ENCODE measurements at places on chromosomes 7 and 10.

GRCh38 chr10:111360260-111360925 is 283.6 kb downstream of the ADRA2A start:
- DNase-seq = peak; percentile 35

DNA sequence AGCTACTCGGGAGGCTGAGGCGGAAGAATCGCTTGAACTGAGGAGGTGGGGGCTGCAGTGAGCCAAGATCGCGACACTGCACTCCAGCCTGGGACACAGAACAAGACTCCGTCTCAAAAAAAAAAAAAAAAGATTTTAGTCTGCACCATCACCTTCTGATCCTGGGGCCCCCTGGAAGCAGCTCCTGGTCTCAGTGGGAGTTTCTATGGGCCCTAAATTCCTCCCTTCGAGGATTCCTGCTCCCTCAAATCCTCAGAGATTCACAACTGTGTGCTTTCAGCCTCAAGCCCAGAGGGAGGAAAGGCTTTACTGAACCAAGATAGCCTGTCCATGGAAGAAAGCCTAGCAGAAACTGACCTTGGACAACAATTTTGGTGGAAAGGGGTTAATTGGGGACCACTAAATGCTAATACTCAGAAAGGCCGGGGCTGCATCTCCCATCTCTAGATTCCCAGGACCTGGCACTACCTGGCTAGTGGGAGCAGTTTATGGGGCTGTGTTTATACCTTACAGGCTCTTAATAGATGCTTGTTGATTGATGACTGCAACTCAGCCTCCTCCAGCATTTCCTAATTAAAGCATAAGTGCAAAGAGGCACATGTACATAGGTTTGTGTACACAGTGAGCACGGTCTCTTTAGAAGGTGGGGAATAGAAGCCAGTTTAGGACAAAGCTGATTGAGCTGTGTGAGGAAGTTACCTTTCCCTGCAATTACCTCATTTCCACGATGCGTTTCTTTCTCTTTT is 9.2 kb upstream of the FGFR2 start:
- DNase-seq = no peak

GRCh38 chr7:80708123-80708522 is 69.7 kb downstream of the CD36 start:
- no peak for DNase-seq

DNA sequence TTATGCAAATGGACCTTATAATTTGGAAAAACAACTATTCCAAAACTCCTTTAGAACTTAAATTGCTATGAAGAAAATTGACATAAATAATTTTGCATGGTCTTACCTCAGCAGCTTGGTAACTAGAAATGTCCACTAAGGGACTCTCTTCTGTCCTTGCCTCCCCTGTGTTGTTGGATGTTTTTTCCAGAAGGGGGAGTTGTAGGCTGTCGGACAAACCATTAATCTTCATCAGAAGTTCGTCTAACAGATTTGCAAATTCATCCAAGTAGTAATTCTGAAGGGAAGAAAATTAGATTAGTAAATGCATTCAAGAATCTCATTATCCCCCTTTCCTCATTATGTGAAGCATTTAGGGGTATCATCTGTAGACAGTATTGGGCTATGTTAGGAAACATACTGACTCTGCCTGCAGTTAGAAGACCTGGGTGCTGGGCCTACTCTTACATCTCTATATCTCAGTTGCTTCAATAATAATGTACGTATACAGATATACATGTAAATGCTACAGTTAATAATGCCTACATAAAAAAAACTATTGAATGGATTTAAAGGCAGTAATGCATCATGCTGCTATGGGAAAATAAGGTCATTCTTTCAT is 155.6 kb downstream of the PKD1L1 start:
- no peak for DNase-seq

DNA sequence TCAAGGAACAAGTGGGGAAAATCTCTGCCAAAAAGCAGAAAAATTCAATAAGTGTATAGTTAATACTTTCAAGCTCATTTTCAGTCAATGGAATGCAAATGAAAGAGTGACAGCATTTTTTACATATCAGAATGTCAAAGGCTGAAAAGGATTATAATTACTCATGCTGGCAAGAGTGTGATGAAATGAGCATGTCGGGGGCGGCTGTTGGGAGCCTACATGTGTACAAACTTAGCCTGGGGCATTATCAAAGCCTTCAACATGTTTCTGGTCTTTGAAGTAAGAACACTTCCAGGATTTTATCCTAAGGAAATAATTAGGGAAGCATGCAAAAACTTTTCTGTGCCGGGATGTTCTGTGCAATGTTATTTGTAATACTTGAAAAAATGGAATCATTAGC is 221.7 kb upstream of the LYZL1 start:
- no peak for DNase-seq

DNA sequence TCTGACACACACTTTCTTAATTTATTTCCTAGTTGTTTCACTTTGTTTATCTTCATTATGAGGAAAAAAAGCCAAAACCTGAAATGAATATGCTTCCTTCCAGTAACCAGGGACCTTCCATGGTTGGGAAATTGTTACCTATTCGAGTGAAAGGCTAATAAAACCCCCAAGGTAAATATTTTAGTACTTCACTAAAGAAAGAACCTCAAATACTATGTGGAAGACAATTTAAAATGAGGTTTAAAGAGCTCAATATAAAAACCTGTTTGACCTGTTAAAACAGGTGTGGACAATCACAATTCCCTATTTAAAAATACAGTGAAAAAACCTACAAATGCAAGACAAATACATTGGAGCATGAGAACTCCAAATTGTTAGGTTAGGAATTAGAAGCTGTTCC is 192.6 kb downstream of the CFTR start:
- DNase-seq = no peak

- no peak for DNase-seq
Observed at GRCh38 chr7:2248984-2249694, 7.1 kb downstream of the NUDT1 start.

DNA sequence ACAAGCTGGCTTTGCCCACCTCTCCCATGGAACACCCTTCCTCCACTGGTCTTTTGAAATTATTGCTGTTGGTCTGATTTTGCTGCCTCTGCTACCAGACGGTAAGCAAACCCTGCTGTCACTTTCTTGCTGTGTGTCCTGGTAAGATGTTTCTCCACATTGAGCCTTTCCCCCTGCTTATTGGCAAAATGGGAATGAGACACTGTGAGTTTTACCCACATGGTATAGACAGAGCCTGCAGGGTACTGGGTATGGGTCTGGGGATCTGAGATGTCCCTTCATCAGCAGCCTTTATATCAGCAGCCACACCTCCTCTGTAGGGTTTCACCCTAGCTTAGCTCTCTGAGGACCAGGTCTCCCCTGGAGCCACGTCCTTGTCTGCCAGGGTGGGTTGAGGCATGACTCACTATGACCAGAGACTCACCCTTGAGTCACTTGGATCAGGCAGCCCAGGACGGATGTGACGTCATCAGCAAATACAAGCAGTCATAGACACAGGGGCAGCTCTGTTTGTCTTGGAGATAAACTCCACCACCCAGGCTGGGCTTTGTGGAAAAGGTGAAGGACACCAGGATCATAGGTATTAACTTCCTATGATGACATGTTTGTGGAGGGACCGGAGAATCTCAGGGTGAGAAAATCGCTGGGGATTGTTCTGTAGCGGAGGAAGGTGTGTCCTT is 17.9 kb upstream of the BAIAP2L1 start:
- DNase-seq = no peak

DNA sequence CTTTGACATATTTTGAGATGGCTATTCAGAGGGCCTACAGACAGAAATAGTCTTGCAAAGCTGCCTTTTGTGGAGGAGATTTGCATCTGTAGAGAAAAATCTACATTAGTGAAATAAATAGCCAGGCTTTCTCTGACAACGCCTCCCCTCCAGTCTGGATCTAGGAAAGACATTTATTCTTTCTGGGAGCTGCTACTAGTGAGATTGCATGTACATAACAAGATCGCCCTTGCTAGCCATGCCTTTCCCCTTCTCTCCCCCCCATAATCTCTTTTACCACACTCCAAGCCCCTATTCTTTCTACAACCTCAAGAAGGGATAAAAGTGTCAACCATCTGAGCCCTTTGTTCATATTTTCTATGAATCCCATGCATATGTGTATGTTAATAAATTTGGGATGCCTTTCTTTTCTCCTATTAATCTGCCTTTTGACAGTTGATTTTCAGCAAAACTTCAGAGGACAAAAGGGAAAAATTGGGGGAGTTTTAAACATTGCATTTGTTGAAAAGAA is 194.2 kb downstream of the SNX13 start:
- DNase-seq = no peak

GRCh38 chr7:45145881-45146280 is 11.7 kb upstream of the RAMP3 start:
- no peak for DNase-seq

- no peak for DNase-seq
Observed at GRCh38 chr10:49595003-49595712, 15.0 kb upstream of the SLC18A3 start.

DNA sequence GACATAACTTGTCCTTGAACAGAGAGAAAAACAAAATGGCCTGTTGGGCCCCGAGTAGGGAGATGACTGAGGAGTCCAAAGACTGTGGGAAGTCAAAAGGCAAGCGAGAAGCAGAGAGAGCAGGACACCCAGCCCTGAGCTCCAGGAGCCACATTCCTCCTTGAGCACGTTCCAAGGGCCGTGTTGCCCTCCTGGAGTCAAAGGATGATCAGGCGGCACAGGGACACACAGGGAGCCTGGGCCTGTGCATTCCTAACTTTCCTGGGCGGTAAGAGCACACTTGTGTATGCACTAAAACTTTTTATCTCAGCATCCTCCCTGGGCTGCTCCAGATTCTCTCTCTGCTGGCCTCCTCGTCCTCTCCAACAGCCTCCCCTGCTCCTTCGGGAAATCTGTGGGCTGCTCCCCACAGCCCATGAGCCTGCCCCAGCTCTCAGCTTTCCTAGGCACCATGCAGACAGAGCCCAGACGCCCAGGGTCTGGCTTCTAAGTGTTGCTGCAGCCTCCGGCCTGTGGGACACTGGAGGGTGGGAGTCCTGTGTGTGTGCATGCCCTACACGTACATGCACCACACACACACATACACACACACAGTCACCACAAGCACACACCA is 281.8 kb downstream of the POU6F2 start:
- no peak for DNase-seq

DNA sequence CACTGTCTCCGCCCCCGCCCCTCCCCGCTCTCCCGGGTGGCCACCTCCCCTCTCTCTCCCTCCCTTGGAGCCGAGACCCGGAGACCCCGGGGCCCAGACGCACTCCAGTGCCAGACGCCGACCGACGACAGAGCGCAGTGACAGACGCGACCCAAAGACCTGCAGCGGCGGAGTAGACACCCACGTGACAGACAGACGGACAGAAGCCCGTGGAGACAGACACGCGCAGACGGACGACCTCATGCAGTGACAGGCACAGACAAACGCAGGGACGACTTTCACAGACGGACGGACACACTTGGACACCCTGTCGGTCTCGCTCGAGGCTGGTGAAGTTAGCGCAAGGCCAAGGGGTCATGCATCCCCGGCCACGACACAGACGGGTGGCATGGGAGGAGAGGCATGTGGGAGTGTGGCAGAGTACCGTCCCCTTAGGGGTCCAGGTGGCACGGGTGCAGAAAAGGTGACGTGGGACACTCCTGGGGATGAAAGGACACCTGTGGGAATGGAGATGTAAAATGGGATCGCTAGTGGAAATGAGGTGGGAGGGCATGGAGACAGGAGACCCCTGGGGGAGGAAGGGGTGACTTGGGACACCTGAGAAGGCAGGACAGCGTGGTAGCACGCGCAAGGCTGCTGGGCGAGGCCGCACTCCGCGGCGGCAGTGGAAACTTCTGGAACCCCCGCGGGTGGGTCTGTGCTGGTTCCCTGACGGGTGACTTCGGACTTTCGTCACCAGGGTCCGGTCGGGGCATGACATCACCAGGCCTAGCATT is 456 bp upstream of the ACHE start:
- no peak for DNase-seq

GRCh38 chr10:91798649-91799611 is 704 bp downstream of the TNKS2 start:
- DNase-seq = no peak

DNA sequence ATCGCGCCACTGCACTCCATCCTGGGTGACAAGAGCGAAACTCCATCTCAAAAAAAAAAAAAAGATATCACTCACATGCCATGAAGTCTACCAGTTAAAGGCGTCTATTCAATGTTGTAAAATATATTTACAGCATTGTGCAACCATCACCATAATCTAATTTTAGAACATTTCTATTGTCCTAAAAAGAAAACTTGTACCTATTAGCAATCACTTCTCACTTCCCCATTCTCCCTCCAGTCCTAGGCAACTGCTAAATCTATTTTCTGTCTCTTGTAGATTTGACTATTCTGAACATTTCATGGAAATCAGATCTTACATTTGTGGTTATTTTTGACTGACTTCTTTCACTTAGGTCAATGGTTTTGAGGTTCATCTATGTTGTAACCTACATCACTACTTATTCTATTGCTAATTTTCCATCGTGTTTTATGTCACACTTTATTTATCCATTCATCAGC is 25.2 kb upstream of the OTUD1 start:
- DNase-seq = peak; percentile 52

GRCh38 chr7:116733924-116734580 is 62.1 kb downstream of the MET start:
- no peak for DNase-seq

- DNase-seq = no peak
Observed at GRCh38 chr10:97927622-97928021, 78.0 kb downstream of the GOLGA7B start.

DNA sequence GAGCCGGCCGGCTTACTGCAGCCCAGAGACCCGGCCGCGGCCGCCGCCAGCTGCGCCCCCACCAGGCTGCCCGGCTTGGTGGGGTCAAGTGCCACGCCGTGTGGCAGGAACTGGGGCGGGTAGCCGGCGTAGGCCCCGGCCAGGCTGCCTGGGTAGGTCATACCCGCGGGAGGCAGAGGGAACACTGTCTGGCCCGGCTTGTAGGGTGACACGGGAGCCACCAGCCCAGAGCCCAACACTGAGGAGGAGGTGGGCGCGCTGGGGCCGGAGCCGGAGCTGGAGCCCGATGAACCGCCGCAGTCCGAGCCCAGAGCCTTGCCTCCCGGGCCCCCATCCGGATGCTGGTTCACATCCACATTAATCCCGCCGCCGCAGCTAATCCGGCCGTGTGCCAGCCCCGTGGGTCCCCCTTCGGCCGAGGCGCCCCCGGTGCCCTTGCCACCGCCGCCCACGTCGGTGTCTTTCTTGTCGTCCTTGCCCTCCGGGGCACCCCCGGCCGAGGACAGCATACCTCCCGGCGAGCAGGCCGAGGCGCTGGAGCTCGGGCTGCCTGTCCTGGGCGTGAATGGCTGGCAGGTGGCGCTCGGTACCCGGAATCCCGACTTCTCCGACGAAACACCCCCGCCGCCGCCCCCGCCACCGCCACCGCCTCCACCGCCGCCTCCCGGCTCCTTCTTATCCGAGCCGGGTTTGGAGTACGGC is 2.0 kb downstream of the ZNF503 start:
- no peak for DNase-seq

- DNase-seq = no peak
Observed at GRCh38 chr10:16384021-16384420, 52.8 kb upstream of the PTER start.

DNA sequence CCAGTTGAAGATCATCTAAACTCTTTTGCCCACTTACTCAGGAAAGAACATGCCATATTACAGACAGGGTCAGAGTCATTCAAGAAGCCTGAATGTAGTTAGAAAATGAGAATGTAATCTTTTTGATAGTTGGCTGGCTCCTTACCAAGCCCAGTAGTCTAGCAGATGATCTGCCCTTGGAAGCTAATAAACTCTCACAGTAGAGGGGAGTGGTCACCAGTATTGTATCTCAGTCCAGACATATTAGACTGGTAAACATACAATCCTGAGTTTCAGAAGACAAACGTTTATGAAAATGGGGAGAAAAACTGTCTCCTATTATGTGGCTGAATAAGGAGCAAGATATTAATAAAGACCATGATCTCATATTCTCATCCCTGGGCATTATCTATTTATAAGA is 65.3 kb downstream of the SEPTIN7 start:
- no peak for DNase-seq

- DNase-seq = no peak
Observed at GRCh38 chr10:89428877-89429276, 14.5 kb downstream of the IFIT5 start.
